ENCODE measurements at places on chromosomes 2 and 18. TPM values are rescaled to one million over a fixed set of nuclear protein-coding genes. Genes with fewer than 3 reads are reported as not detected.

DNA sequence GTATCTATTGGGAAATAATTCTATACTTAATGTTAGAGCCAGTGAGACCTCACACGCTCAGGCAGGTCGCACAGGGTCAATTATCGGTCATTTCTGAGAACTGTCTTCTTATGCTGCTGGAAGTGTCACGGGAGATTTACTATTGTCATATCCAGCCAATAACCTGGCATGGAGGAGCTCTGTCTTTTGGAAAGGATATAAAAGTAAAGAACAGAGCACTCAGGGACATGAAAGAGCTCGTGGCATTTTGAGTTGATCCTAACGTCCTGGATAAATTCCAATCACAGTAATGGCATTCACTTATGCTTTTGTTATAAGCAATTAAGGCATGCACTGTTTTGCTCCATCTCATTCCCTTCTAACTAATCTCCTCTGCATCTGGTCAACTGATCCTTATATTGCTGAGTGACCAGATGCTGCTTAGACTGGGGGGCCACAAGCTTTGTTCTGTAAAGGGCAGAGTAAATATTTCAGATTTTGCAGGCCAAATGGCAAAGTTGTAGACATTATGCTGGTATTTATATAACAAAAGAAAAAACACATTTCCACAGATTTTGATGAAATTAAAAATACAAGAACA, 453.5 kb upstream of the SMIM21 start:
- no peak overlapping the region for H3K27ac ChIP-seq
- H3K36me3 ChIP-seq: no peaks in the 10 kb centered on the region
- H3K4me3 ChIP-seq: no peak overlapping the region
- no peaks in the 10 kb centered on the region for H3K4me1 ChIP-seq

The RPRM gene
- not detected for total RNA-seq

DNA sequence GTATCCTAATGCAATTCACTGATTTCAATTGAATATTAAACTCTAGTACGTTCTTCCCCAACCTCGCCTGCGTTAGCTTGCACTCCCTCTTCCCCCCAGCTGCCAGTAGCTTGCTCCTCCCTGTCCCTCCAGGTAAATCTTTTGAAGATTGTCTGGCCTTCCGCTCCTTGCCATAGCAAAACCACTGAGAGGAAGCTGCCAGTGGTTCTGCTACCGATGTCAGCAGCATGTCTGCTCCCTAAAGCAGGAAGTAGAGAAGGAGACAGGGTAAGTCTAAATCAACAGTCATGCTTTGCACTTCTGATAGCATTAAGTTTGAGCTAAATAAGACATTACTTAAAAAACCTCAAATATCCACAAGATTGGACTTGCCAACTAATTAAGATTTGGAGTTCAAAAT, 89.1 kb downstream of the SCN2A start:
- no peaks in the 10 kb centered on the region for H3K27me3 ChIP-seq
- H3K36me3 ChIP-seq: no peaks in the 10 kb centered on the region
- DNase-seq: no peak
- no peak overlapping the region for H3K27ac ChIP-seq
- H3K4me1 ChIP-seq: no peaks in the 10 kb centered on the region

The SAP130 gene
- 43.3 TPM for total RNA-seq

The CD207 gene
- total RNA-seq: 0.16 TPM

The FBLN7 gene
- 0.39 TPM for total RNA-seq

DNA sequence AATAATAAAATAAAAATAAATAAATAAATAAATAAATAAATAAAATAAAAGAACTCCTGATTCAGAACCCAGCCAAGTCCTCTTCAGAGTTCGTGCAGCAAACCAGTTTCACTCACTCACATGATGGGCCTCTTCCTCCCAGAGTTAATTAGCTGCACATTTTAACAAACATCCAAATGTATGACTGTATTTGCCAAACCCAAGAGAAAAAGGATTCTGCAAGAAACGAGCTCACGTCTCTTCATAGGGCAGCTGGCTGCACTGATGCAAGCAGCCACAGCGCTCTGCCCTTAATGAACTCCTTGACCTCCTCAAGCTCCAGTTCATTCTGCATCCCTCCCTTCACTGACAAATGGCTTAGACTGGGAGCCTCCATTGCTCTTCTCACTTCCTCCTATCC, 55.1 kb downstream of the MREG start:
- no peak overlapping the region for H3K4me3 ChIP-seq
- H3K27me3 ChIP-seq: no peaks in the 10 kb centered on the region
- no peak overlapping the region for H3K27ac ChIP-seq
- H3K36me3 ChIP-seq: peaks cover 2% of the 10 kb centered on the region
- H3K4me1 ChIP-seq: 0 out of 2 replicates have a peak, but pooled peaks cover 4% of the 10 kb centered on the region
- DNase-seq: no peak

Data from Caco-2 (cell line).